Effector CD4-positive, alpha-beta T cell (primary cell): ENCODE measurements at places on chromosomes 1 and 21.
A peak's percentile ranks its signal among the peaks of the same experiment; 100 is the strongest.

- no peak for DNase-seq
Measured at GRCh38 chr1:40014812-40015594, 25.5 kb upstream of the CAP1 start.

GRCh38 chr21:29333406-29333805 is 34.7 kb downstream of the BACH1 start:
- DNase-seq: no peak

DNA sequence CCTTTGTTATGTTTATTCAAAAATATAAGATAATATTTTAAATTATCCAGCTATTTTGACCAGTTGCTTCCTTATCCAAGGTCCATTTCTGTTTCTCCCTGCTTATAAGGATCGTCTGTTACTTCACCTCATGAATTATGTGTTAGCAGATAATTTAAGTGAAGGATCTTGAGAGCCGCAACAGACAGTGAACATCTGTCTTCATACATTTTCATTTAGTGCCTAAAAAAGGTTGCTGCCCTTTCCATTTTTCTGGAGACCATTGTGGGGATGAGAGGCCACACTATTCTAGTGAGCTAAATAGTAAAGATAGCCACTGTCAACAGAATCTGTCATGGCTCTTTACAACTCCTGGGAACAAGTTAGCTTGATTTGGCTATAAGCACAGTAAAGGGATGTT is 154.0 kb downstream of the CLEC20A start:
- DNase-seq: no peak

GRCh38 chr1:202858331-202858730 is 30.6 kb downstream of the RABIF start:
- DNase-seq: no peak

DNA sequence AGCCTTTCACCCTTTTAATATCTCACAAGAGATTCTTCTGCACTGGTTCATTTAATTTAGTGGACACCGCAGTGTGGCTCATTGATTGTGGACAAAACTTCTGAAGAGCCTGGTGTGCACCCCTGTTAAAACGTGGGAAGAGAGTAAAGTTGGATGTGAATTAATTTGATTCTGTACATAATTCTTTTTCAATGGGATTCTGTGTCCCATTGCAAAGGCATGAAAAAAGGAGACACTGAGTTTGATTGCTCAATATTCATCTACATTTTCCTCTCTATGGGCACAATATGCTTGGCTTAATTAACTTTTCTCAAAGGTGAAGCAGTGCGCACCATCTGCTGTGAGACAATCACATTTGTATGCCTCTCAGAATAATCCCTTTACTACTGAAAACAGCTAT is 95.1 kb downstream of the BARHL2 start:
- DNase-seq: no peak

DNA sequence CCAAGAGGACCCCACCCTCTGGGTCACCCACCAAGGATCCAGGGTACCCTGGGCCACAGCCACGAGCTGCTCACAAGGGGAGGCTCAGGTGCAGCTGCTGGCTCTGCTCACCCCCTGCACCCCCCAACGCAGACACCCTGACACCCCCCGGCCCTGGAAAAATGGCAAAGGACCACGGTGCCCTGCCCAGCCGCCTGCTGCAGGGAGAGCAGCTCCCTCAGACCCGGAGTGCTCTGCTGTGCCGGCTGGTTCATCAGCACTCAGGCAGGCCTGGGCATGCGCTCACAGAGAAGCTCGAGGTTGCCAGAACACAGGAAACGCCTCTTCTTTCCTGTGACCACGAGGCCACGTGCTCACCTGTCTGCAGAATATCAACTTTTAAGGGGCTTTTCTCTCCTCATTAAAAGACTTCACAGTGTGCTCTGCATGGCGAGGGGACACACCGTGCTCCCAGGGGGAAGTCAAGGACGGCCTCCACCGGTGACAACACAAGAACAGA is 4.3 kb upstream of the C1QTNF12 start:
- peak; percentile 63 for DNase-seq

DNA sequence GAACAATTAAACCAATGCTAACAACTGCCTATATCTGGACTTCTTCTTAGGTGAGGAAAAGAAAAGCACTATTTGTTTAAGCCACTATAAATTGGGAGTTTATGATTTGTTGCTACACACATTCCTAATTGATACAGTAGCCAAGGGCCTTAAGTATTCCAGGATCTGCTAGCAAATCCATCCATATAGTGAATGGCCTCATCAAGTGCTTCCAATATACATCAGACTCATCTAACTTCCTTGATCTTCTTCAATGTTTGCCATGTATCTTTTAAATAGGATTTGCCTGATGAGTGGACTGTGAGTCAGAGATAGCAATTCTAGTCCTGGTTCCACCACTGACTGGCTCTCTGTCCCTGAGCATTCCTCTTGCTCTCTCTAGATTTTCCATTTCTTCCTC is 430.2 kb downstream of the OMA1 start:
- no peak for DNase-seq

DNA sequence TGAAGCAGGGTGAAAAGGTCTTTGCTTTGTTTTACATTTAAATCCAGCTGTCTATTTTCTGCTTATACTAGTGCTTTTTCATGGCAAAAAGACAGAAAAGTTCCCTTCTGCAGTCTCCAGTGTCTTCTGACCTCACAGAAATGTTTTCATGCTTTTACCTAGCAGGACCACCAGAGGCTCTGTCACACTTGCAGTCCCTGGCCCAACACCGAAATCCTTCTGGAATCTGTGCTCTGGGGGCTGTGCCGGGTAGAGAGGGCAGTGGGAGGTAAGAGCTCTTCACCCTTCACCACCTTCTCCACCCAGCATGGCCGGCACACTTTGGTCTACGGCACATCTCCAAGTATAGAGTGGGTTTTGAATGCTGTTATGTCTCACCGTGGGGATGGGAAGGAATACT is 20.8 kb downstream of the GNAT2 start:
- no peak for DNase-seq

GRCh38 chr1:119771016-119771415 is 2.3 kb upstream of the HMGCS2 start:
- no peak for DNase-seq

GRCh38 chr1:204266504-204267034 is 52.8 kb upstream of the GOLT1A start:
- no peak for DNase-seq

GRCh38 chr1:178539291-178539690 is 26.4 kb downstream of the TEX35 start:
- no peak for DNase-seq

DNA sequence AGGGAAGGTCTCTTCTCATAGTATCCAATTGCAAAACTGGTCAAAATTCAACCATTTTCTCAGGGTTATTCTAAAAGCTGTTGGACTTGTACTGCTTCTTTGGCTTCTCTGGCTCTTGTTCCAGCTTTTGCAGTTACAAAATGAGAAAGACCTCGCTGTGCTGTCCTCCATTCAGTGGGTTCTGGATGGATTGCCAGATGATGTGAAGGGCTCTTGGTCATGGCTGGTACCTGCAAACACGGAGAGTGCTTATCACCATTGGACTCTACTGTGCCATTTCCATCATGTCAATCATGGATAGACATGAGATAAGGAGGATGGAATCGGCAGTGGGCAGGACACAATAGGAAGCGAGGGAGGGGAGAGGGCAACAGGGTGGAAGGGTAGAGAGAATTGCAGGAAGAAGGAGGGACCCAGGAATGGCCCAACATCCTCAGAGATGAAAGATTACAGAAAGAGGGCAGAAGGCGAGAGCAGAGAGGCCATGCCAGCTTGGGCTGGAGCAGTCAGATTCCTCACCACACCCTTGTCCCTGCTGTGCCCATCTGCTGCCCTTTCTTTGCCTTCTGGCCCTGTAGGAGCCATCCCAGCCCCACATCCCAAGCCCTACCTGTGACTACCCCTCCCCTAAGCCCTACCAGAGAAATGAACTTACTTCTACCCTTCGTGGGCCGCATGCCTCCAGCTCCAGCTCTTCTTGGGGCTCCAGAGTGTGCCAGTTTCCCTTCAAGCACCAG is 70.3 kb downstream of the HIVEP3 start:
- no peak for DNase-seq

DNA sequence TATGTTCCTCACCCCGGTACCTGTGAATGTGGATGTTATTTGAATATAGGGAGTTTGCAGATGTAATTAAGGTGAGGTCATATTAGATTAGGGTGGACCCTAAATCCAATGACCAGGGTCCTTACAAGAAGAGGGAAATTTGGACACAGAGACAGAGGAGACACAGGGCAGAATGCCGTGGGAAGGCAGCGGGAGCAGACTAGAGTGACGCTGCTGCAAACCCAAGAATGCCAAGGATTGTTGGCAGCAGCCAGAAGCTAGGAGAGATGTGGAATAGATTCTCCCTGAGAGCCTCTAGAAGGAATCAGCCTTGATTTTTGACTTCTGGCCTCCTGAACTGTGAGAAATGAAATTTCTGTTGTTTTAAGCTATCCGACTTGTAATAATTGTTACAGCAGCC is 53.6 kb downstream of the SPATA46 start:
- DNase-seq: no peak
